NCI-H1417 treated with DMSO at 0.1 percent for 48 hours (cell line): ENCODE measurements at places on chromosomes 4 and X.
A peak's percentile ranks its signal among the peaks of the same experiment; 100 is the strongest.

DNA sequence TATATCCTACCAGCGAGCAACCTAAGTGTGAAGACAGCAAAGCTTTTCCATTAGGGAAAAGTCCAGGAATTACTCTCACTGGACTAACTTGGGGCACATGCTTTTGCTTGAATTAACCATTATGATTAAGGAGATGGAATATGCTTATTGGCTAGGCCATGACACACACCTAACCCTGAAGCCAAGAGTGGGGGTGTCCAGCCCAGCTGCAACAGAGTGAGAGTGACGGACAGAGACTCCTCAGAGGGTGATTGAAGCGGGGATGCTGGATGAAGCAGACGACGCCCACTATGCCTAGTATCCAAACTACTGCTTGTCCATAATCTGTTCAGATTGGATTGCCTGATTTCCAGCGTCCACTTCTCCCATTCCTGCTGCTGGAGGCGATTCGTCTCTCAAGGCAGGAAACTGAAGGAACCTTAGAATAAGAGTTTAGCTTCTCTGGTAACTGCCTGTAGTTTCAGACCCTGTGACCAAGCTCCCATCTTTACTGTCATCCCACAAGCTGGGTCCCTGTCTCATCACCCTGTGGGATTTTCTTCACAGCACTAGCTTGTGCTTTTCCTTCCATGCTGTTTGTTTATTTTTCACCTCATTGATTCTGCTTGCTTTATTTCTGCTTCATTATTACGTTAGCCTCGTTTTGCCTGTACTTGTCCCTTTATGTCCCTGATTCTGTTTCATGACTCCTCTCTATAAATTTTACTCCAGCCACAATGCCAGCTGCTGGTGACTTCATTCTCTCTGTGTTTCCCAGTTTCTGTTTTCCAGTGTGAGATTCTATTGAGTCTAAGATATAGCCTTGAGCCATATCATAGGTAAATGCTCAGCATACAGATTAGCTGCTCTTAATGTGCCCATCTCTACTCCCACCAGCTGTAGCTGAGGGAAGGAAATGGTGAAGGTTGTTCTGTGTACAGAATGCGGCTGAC is 19.0 kb downstream of the FAM47E start:
- peak; percentile 29 for DNase-seq

- no peak for DNase-seq
These were observed 45.4 kb upstream of the PDLIM3 start for GRCh38 chr4:185580699-185581098.

- DNase-seq = no peak
These were observed 402.8 kb upstream of the CXorf51A start for GRCh38 chrX:147217334-147217733.

- DNase-seq = no peak
These were observed 96.9 kb upstream of the CASK start for GRCh38 chrX:42020225-42020624.

- DNase-seq = no peak
These were observed 10.0 kb upstream of the S100G start for GRCh38 chrX:16639966-16640365.

- no peak for DNase-seq
These were observed 9.5 kb downstream of the FRG2 start for GRCh38 chr4:190017357-190018200.

DNA sequence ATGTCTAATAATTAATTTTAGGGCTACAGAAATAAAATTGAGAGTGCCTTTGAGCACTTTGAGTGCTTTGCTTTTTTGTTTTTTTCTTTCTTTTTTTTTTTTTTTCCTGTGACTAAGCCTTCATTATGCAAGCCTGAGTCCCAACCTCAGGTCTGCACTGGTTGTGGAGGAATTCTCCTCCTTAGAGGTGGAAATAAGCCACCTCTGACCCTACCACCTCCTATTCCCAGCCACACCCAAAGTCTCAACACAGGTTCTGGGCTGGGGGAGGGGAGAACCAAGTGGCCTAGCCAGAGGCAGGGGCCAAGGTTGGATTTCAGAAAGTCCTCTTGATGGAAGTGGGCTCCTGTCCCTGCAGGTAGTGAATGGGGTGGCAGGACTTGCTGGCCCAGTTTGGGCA is 180.2 kb downstream of the ARAP2 start:
- DNase-seq = no peak

DNA sequence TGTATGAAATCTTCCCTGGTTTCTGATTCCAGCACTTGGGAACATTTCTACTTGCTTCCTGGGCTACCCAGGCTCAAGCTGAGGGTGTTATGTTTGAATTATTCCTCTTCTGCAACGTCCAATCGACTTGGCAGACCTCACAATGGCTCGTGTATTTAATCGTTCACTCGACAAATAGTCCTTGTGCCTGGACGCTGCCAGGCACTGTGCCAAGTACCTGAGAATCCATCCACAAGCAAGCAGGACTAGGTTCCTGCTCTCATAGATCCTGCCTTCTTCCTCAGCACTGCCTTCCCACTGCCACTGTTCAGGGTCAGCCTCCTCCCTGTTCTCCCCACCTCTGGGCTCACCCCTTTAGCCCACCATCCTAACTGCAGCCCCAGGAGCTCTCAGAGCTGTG is 113.3 kb downstream of the EFNB1 start:
- DNase-seq = no peak

- DNase-seq = no peak
These were observed 9.2 kb upstream of the RBPJ start for GRCh38 chr4:26311633-26312032.

DNA sequence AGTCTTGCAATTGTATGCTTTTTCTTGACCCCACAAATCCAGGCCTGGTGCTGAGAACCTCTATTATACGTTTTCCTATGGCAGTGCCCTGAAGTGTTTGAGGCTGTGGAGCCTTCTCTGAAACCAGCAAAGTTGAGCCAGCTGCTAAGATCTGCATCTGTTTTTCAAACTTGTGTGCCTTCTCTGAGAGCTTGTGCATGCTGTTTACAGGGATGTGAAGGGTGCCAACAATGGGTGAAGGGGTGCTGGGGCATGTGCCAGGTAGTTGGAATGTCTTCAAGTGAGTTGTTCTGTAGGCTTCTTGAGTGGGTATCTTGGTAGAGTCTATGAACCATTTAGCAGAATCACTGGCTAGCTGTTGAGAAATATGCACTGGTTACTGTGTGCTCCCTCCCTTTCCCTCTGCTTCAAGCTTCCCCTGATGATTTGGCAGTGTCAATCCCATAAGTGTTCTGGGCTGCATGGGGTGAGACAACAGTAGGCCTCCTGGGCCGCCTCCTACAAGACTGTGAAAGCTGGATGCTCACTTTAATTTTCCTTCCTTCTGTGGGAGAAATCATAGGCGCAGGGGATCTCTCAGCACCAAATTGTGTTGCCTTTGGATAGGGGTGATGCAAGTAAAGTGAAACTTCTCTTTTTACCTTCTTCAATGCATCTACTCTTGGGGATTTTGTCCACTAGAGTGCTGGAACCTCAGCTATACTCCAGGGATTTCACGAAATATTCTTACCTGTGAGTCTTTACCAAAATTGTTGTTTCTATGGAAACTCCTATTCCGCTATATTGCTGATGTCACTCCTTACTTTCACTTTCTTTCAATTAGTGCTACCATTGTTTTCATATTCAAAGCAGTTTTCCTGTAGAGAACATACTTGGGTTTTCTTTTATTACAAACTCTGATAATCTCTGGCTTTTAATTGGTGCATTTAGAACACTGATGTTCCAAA is 30.0 kb downstream of the ITM2A start:
- DNase-seq = no peak

GRCh38 chr4:188177997-188178675 is 38.9 kb downstream of the TRIML1 start:
- DNase-seq = no peak

DNA sequence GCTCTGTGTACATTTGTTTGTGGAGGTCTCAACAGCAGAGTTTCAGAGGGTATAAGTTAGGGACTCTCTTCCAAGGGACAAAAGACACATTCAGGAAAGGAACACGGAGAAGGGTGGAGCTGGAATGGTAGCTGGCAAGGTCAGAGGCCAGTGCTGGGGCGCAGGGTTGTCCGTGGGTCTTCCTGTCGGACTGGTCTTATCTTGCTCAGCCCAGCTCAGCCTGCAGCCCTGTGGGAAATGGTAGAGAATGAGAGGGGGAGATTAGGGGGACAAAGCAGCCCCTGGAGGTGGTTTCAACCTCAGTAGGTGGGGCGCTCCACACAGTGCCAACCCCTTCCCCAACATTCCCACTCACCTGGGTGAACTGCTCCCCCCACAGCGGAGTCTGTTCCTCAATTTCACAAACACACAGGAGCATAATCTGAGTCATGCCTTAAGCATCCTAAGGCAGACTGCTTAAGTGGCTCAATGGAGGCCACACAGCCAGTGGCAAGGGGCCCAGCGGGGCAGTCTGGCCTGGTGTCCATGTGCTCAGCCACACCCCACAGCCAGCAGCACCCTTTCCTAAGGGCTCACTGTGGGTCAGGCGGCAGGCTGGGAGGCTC is 6.9 kb upstream of the HDAC6 start:
- no peak for DNase-seq

- DNase-seq = no peak
These were observed 23.5 kb downstream of the SPRY1 start for GRCh38 chr4:123419885-123420755.

GRCh38 chrX:139187738-139188137 is 342.8 kb upstream of the F9 start:
- DNase-seq = no peak

DNA sequence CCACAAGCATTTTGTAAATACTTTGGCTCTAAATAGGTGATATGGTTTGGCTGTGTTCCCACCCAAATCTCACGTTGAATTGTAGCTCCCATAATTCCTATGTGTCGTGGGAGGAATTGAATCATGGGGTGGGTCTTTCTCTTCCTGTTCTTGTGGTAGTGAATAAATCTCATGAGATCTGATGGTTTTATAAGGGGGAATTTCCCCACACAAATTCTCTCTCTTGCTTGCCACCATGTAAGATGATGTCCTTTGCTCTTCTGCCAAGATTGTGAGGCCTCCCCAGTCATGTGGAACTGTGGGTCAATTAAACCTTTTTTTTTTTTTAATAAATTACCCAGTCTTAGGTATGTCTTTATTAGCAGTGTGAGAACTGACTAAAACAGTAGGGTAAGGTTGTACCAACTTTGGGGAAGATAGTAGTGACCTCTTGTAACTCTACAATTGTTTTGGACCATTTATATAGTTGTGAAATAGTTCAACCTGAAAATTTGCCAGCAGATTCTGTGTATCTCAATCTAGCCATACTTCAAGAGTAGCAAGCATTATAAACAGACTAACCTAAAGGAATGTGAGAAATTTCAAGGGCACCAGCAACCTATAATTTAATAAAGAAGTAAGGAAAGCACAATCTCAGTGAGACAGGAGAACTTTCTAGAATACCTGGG is 727.8 kb downstream of the GRID2 start:
- DNase-seq = no peak

GRCh38 chrX:78517124-78517523 is 142.0 kb downstream of the RTL3 start:
- no peak for DNase-seq

DNA sequence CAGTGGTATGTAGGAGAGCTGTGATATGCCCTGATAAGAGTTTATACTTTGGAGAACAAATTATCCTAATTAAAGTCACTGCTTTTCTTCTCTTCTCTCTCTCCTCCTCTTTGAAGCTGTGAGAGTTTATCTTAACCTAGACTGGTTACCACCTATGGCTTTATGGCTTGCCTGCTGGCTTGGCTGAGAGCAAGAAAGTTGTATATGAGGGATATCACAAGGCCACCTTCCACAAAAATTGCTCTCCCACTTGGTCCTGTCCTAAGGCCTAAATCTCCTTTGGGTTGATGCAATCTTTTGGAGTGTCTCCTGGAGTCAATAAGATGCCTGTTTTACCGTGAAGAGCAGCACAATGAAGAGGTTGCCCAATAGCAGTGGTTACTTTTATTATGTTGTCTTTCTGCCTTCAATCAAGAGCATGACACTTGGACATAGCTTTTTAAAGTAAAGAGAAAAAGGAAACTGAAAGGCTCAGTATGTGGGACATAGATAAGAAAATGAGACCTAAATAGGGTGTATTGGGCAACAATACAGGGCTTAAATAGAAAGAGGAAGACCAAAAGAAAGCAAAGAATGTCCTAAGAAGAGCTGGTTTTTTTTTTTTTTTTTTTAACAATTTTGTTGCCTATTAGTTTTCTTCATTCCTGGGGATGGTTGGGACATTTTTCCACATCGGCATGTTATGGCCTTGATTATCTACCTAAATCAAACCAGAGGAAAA is 9.2 kb downstream of the GUCY1A1 start:
- DNase-seq = no peak

DNA sequence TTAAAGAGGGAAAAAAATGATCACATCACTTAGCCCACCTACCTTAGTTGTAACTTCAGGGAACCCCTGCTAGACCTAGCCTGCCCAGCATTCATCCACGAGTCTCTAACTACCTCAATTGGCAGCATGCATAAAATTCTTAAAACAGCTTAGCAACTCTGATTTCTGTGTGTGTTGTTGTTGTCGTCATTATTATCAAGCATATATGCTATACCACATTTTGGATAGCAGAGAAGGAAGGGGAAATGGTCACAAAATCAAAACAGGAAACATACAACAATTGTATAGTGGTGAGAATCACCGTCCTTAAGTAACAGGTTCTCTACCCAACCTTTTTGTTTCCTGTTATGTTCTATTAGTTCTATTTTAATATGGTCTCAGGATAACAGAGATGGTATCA is 2.7 kb upstream of the ACOT9 start:
- DNase-seq = no peak

DNA sequence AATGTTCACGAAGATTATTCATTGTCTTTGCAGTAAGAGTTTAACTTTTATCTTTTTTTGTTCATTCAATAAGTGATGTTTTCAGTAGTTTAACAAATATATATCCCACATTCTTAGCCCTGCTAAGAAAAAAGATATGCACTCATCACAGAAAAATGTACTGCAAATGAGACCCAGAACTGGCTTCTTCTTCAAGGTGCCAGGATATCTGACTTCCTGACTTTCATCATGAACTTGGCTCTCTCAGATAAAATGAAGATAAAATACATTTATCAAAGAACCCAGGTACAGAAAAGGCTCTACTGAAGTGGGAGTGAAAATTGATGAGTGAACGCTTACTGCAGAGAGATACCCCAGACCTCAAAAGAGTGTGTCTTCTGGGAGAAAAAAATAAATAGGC is 177.8 kb upstream of the DKK2 start:
- no peak for DNase-seq

DNA sequence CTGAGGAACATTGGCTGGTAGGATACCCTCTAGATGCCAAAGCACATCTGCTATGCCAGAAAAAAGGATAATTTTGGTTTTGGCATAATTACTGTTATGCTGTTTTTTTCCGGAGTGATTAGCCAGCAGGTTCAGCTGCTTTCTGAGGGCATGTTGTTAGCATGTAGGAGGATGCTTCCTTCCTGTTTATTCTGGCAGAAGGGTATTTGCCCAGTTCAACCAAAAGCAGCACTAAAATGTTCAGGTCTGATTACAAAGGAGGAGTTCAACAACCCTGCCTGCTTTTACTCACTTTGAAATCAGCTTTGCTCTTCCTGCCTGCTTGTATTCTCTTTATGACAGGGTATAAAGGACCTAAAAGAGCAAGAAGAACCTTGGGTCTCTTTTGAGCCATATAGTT is 21.9 kb downstream of the ERCC6L start:
- no peak for DNase-seq

- no peak for DNase-seq
These were observed 38.2 kb upstream of the UXT start for GRCh38 chrX:47697181-47697580.

GRCh38 chr4:101596781-101597552 is 193.6 kb upstream of the BANK1 start:
- no peak for DNase-seq

- no peak for DNase-seq
These were observed 498.2 kb downstream of the KCNIP4 start for GRCh38 chr4:21450331-21450730.
